CD4-positive, alpha-beta T cell treated with Interleukin-12 subunit alpha and Interleukin-12 subunit beta, for 1 hour (primary cell): ENCODE measurements at places on chromosomes 2 and 18.

DNA sequence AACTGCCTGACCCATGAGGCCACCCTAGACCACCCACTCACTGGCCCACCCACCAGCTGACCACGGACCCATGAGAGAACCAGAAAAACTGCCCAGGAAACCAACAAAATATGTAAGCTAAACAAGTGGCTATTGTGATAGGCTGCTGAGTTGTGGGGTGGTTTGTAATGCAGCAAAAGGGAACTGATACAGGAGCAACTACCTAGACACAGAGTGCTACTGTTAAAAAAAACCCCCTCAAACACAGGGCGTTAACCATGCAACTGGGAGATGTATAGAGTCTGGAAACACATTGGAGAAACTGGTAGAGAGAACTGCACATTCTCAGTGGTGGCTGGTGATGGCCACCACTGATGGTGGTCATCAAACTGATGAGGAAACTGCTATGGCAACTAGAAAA is 206.3 kb upstream of the GYPC start:
- no peak for DNase-seq

- DNase-seq = no peak
These were observed 81.0 kb upstream of the SP3 start for GRCh38 chr2:174046172-174046571.

- no peak for DNase-seq
These were observed 8.6 kb downstream of the ZEB2 start for GRCh38 chr2:144511226-144511810.

DNA sequence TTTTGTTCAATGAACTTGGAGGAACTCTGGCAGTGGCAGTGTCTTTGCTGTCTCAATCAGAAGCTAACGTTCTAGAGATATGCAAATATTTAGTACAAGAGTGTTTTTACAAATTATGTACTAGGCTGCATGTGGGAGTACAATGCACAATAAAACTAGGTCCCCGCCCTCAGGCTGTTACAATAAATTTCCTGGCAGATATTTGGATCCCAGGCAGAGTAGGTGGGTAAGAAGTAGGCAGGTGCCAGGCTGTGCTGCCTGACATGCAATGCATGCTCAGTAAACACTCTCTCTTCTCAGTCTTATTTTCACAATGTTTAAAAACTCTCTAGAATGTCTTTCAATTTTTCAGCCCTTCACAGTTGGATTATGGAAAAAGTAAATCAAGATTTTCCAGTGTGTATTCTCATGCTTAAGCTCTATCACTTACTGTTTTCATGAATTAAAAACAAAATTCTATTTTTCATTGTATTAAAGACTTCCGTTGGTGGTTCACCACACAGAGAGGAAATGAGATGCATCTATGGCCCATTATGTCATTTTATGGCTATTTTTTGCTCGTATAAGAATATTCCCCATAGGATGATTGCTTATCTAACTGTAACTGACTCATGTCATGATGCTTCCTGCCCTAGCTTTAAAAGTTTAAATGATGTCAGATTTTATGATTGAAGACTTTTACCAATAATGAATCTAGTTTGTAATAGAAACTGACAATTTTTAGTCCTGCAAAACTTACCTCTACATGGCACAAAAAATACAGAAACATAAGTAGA is 346.1 kb downstream of the RND3 start:
- no peak for DNase-seq

- no peak for DNase-seq
These were observed 3.5 kb upstream of the IL1B start for GRCh38 chr2:112840068-112840445.

DNA sequence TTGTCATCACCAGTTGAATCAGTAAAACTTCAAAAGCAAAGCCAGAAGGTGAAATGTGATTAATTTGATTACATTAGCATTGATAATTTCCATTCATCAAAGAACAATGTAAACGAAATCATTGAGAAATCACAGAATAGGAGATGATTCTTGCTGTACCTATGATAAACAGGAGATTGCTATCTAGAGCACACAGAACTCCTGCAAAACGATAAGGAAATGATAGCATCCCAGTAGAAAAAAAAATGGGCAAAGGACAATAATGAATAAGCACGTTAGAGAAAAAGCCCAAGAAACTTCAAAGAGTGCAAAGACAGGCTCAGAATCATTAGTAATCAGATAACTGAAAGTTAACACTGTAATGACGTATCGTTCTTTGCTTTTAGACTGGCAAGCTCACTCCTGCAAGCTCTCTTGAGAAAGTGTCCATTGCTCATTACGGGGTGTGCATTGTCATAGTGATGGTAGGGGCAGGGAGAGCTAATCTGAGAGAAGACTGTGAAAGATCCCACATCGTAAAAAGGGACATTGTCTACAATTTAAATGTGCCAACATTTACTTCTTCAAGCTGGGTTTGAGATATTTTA is 143.6 kb downstream of the SPP2 start:
- no peak for DNase-seq

GRCh38 chr2:65227020-65227455 is 593 bp upstream of the ACTR2 start:
- no peak for DNase-seq

DNA sequence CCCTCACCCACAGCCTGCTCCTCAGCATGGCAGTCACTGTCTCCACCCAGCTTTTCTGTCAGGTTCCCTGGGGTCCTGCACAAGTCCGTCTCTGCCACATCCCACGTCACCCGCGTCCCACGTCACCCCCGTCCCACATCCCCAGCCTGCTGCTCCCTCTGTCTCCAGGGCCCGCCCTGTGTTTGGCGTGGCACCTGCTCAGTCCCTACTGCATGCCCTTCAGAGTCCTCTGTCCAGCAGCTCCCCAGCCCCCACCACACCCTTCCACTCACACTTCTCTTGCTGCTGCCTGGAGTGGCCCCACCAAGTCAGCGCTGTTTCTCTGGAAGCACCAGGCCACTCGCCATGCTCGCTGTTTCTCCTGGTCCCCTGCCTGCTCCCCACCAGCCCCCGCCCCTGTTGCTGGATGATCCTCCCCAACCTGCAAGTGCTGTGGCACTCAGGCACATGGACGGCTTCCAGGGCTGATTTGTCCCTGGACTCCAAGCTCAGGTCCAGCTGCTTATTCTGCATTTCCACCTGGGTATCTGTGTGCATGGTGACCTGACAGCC is 18.8 kb downstream of the ATG4B start:
- DNase-seq = no peak

DNA sequence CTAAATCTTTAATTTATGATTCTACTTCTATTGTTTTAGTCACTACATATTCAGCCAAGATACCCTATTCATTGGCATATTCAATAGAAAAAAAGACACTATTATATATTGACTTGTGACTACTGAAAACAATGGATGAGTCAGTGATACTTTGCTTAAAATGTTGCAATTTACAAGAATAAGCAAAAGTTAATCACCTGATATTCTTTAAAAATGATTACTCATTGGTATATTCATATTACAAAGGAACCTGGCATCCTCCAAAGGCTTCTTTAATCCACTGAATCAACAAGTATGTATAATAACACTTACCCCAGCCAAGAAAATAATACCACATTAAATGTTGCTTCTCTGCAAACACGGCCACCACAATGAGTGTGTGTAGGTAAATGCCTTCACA is 87.8 kb downstream of the CALCRL start:
- no peak for DNase-seq

- no peak for DNase-seq
These were observed 154.1 kb upstream of the BOD1L2 start for GRCh38 chr18:56992777-56993176.

DNA sequence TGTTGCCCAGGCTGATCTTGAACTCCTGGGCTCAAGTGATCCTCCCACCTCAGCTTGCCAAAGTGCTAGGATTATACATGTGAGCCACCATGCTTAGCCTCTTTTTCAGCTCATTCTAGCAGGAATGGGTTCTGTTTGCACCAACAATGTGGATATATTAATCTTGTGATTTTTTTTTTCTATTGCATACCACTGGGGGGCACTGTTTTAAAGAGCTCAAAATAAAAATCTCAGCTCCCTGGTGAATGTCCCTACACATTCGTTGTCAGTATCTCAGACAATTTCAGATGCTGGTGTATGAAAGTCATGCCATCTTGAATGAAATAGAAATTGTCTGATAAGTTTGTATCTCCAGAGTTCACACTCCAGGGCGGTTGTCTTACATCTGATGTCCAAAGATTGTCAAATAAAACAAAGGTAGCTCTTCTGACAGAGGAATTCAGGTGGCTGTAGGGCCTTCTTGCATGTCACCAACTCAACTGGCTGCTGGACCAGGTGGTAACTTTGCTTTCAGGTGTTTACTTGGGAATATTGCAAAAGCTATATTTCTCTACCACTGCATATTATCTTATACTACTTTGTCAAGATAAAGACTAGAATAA is 3.1 kb upstream of the MATN3 start:
- peak; percentile 46 for DNase-seq

- DNase-seq = no peak
These were observed 300.0 kb upstream of the PIK3C3 start for GRCh38 chr18:41655074-41655473.

- no peak for DNase-seq
These were observed 1432.2 kb upstream of the ACVR2A start for GRCh38 chr2:146412625-146413024.

- DNase-seq = peak; percentile 21
These were observed 680 bp upstream of the LBH start for GRCh38 chr2:30230497-30231211.

DNA sequence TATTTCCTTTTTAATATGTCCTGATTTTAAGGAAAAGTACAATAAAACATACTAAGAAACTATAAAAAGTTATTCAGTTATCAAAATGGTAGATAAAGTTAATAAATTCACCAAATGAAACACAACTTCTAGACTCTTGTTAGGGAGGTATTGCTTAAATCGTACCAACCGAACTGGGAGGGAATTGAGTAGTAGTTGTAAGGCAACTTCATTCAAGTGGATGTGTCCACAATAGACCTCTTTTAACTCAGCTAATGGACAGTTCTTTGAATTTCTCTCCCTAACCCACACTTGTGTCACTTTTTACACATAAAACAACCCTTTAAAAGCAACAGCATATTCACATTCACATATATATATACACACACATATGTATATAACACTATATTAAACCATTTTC is 49.1 kb upstream of the CALCRL start:
- no peak for DNase-seq

GRCh38 chr2:237625777-237626176 is 1.6 kb upstream of the LRRFIP1 start:
- no peak for DNase-seq

DNA sequence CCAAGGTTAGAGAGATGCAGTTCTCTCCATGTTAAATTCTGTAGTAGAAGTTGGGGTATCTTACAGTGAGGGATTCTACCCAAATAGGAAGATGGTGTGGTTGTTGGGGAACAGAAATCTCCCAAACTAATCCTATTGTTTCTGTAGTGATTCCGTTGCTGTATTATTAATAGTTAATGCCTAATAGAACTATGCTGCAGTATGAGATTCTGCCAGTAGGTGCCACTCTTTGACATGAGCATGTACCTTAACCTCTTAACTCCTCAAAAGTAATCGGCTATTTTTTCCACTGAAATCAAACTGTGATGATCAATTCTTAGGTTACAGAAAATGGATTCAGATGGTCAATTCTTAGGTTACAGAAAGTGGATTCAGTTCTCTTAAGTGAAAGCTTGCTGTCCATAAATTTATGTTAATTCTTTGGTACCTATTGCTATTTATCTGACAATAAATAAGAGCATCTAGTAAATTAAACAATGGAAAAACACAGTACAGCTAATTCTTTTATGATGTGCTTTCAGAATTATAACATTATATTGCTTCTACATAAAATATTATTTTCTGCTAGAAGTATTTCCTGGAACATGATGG is 97.9 kb upstream of the DLX2 start:
- peak; percentile 14 for DNase-seq

- DNase-seq = no peak
These were observed 64.4 kb downstream of the LONRF2 start for GRCh38 chr2:100257939-100258338.

GRCh38 chr18:74183130-74183529 is 34.8 kb downstream of the TIMM21 start:
- no peak for DNase-seq

DNA sequence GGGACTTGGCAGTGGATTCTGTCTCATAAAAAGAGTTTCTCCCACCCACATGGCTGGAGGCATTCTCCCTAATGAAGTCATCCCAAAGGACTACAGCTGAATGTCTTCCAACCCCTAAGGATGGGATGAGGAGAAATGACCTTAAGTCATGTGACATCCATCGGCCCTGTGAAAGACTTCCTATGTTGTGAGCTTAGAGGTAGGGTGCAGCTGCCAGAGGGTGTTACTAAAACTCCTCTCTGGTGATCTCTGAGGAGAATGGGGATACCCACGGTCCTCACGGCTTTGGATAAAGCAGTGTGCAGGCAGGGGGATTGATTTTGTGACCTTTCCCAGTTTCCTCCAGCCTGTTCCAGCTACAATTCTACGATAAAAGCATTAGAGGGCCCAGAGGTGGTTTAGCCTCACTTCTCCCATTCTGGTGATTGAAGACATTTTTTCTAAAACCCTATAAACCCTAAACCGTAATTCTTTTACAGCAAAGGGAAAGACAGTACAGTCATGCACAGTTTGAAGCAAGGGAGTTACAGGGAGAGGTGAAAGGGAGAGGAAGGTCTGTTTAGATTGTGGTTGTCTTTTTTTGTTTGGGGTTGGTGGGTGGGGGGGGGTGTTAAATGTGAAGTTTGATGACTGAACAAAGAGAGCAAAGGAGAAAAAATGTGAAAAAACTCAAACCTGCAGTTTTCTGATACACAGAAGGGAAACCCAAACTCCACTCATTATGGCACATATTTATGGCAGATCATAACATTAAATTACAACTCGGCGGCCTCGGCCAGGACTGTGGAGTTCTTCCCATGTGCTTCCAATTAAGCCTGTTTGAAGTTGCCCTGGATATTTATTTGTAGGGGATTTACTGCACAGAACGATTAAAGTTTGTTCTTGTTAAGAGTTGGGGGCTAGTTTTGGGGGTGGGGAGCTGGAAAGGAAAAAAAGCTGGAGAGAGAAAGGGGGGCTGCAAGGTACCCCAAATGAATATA is 26.6 kb upstream of the SLC14A2 start:
- DNase-seq = no peak

DNA sequence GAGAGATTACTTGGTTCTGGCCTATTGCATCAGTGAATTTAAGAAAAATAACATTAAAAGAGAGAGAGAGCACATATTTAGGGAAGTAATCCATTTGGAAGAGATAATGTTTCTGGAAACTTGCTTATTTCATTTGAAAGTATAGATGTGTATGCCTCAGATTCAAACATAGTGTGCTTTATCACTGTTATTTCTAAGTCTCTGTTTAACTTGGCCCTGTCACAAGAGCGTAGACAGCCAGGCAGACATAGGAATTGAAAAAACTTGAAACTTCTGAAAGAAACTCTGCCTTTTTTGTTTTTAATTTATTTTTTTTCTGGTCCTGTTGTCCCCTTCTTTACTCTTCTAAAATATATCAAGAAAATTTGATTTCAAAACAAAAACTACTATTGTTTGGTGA is 849.1 kb downstream of the CNTNAP5 start:
- no peak for DNase-seq
